Fibroblast of lung (primary cell): ENCODE measurements at places on chromosomes 6 and 20. TPM values are rescaled to one million over a fixed set of nuclear protein-coding genes. Genes with fewer than 3 reads are reported as not detected.

ISM1 gene
- 0.17 and 0.26 TPM in 2 replicates for total RNA-seq

BIRC7 gene
- total RNA-seq, result not detected in 2 replicates

TAGAP gene
- total RNA-seq, result under 0.01 TPM in 1 of 2 replicates, not detected in the other

EPPIN gene
- total RNA-seq, result not detected in 2 replicates

BFSP1 gene
- 1.8 and 2.3 TPM in 2 replicates for total RNA-seq
